ENCODE measurements at places on chromosomes 2 and 18.
A peak's percentile ranks its signal among the peaks of the same experiment; 100 is the strongest.

- DNase-seq, result no peak
Measured at GRCh38 chr2:54529935-54530334, 73.8 kb downstream of the SPTBN1 start.

DNA sequence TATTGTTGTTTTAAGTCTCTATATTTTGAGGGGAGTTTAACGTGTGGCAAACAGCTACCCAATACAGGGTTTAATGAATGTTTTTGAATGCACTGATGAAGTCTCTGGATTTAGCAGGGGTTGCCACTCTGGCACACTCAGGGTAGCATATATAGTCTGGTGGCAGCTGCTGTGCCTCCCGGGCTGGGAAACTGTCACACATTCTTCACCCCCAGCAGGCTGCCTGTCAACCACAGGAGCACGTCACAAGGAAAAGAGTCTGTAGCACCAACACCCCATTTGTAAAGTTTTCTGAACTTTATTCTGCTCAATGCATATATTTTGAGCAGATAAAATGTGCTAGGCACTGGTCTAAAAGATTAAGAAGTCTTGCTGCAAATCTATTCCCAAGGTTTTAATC, 39.3 kb downstream of the NGEF start:
- no peak for DNase-seq

GRCh38 chr2:135914485-135914884, 38.2 kb upstream of the MCM6 start:
- DNase-seq, result no peak

DNA sequence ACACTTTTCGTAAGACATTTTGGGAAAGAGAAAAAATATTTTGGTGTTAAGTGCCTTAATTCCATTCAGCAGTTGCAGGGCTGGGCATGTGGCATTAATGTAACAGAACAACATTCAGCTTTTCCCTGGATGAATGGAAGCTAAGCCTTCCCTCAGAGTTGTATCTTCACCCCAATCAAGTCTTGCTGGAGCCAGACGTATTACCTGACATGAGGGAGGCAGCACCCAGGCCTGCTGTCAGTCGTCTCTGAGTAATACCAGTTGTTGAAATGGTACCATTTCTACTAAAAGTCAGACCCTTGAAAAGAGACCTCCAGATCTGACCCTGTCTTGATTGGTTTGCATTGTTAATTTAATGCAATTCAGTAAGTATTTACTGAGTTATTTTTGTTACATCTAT, 57.5 kb downstream of the MALT1 start:
- DNase-seq, result no peak

DNA sequence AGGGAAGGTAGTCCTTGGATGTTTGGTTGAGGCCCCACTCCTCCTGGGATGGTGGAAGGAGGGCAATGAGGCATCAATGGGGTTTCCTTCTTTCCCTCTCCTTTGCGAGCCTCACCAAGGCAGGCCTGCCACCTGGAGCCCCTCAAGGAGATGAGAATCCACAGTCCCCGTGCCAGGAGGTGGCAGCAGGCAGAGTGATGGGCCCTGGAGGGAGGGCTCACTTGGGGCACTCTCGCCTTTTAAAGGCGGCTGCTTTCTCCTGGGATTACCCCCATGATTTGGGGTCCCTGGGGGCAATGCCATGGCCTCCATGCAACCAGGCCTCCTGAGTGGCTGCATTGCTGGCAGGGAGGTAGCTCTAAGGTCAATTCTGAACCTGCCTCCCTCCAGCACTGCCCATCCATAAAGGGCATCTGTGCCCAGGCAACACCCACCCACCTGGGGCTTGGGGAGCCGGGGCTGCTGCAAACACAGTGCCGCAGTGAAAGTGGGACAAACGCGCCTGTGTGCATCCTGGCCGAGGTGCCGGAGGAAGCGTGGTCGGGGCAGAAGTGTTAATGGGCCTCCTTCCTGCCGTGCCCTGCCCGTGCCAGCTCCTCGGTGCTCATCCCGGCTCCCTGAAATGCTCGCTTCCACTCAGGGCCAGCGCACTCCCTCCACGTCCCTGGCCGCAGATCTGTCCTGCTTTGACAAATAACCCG, 55.9 kb downstream of the ZFP36L2 start:
- DNase-seq, result peak; percentile 48

DNA sequence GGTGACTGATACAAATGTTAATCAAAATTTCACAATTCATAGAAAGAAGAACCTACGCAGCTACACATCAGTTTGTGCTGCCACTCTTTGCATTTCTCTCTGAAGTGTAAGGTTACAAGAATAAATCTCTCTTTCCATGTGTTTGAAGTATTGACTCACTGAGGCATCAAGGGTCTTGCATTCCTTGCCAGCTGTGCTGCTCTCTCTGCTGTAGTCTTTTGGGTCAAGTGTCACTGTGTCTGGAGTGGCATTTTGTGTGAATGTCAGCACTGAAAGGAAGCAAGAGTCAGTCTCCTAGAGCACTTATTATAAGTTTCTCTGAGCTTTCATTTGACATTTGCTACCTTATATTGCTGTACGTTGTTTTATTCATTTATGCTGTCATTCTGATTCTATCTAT, 1696.1 kb upstream of the LRRTM1 start:
- no peak for DNase-seq

DNA sequence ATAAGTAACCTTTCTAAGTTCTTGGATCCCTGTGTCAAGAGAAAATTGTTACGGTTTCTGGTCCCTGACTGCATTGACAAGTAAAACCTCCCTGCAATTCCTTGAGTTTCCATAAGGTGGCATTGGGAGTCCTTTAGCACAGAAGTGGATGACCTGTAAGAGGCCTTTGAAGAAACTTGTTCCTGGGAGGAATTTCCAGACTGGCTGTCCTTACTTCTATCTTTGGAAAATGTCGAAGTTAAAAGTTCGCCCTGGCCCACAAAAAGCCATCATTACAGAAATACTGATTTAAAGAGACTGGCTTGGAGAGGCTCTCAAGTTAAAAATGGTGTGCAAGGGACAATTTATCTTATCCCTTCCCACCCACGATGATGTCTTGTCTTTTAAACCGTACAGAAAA, 218.4 kb downstream of the CDH20 start:
- DNase-seq, result no peak

GRCh38 chr18:47987388-47987699, 56.9 kb upstream of the SMAD2 start:
- DNase-seq, result no peak

DNA sequence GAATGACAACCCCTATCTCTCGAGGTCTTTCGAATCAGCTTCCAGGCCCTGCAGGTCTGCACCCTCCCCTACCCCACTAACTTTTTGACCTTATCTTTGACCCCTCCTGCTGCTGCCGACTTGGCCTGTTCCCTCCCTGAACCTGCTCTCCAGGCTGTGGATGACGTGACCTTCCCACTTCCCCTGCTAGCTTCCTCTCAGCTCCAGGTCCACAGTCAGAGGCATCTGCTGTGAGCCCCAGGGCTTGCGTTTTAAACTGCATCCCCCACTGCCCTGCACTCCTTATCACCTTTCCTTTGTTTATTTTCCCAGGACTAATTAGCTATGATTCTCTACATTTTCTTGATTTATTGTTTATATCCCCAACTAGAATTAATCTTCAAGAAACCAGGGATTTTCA, 71.2 kb upstream of the ALKAL2 start:
- no peak for DNase-seq

- DNase-seq, result no peak
Measured at GRCh38 chr2:54259413-54260240, 3.6 kb upstream of the TSPYL6 start.

DNA sequence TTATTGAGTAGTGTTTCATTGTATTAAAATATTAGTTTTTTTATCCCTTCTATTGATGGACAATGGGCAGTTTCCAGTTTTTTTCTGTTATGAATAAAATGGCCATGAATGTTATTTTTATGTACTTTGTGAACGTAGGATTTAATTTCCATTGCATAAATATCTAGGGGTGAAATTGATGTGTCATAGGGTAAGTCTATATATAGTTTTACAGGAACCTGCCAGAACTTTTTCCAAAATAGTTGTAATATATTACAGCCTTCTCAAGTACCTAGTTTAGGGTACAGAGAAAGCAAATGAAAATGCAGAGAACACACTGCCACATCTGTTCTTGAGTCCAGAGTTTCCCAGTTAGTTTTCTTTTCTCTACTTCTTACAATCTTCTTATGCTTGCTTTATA, 378.6 kb downstream of the MEIS1 start:
- no peak for DNase-seq

GRCh38 chr2:225998116-225998515, 598.6 kb downstream of the NYAP2 start:
- no peak for DNase-seq

DNA sequence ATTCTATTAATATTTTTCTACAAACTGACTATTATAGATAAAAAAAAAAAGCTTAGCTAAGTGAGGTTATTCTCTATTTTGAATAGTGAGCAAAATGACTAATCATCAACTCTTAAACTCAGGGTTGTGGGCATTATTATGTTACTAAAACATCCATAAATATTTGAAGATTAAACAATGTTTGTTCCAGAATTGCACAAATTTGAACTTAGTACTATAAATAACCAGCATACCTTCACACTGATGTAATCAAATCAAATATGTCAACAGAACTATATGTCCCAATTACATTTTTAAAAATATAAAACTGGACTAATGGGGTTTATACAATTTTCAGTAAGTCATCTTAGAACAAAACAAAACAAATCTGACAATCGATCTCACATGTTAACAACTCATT, 800.9 kb downstream of the LRP1B start:
- no peak for DNase-seq

DNA sequence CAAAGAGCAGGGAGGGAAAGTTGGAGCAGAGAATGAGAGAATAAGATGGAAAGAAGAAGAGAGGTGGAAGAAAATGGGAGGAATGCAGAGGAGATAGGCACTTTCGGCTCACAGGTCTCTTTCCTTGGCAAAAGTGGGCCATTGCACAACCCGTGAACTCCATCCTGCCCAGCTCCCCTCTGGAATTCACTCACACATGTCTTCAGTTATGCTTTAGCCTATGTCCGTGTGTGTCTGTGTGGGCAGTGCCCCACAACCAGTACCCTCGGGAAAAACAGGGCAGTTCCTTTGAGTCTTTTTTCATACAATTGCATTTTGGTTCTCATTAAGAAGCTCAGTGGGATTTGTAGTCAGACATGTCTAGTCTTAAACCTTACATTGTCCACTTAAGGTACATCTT, 34.5 kb downstream of the DTNA start:
- no peak for DNase-seq

DNA sequence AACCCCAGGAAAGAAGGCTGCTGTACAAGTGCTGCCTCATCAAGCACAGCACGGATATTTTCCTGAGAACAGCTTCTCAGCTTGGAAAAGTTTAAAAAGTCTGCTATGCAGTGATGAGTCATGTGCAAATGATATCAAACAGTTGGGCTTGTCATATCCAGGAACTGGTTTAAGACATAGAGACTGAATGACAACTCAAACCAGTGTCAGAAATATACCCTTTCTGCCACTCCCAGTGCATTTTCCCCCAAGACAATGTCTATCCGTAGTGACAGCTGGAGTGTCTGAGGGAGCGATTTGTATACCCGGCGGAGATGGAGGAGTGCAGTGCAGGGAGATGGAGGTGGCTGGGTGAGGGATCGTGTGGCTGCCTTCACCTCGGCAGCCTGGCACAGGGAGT, 28.2 kb downstream of the SOX11 start:
- DNase-seq, result no peak

DNA sequence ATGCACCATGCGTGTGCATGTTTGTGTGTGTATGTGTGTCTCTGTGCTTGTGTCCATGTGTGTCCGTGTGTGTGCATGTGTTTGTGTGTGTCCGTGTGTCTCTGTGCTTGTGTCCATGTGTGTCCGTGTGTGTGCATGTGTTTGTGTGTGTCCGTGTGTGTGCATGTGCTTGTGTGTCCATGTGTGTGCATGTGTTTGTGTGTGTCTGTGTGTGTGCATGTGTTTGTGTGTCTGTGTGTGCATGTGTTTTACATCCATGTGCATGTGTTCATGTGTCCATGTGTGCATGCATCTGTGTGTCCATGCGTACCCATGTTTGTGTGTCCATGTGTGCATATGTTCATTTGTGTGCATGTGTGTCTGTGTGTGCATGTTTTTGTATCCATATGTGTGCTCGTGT, 100.5 kb downstream of the LBH start:
- no peak for DNase-seq

GRCh38 chr2:67798541-67799160, 264.2 kb downstream of the C1D start:
- DNase-seq, result no peak

DNA sequence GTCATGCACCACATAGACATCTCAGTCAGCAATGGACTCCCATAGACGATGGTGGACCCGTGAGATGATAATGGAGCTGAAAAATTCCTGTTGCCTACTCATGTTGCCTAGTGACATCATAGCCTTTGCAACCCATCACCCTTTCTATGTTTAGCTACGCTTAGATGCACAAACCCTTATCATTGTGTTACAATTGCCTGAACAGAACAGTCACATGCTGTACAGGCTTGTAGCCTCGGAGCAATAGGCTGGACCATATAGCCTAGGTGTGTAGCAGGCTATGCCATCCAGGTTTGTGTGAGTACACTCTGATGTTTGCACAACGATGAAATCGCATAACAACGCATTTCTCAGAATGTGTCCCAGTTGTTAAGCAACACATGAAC, 221.6 kb downstream of the ALPK2 start:
- DNase-seq, result no peak

DNA sequence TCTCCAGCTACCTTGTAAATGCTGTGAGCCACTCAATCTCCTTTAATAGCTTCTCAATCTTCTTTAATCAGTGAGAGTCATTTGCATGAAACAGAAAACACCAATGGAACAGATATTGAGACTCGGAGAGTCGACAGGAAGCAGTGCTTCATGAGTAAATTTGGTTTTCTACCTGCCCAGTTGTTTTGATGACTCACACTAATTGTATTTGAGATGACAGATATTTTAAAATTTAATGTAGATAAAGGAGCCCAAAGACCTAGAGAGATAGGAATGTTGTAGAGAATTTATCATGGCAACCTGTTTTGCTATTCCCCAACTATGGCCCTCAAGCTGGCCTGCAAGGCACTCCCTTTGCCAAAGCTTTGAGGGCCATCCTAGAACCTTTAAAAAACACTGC, 119.1 kb downstream of the CDC42EP3 start:
- no peak for DNase-seq

DNA sequence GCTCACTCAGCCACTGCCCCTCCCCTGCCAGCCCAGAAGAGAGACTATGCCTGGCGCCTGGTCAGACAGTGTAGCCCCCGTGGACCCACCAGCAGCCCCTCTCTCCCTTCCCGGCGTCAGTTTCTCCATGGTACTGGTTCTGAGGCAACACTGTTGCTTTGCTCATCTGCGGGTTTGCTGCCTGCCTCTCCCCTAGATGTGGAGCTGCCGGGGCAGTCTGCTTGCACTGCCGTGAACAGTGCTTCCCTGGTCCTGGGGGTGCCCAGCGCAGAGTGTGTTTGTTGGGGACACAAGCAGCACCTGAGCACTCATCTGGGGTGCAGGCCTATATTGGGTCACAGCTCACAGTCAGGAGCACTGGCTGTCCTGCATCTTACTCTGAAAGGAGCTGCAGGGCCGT, 309.9 kb downstream of the NDUFA10 start:
- no peak for DNase-seq
